ENCODE measurements at places on chromosomes 2 and 18. TPM values are rescaled to one million over a fixed set of nuclear protein-coding genes. Genes with fewer than 3 reads are reported as not detected.

DNA sequence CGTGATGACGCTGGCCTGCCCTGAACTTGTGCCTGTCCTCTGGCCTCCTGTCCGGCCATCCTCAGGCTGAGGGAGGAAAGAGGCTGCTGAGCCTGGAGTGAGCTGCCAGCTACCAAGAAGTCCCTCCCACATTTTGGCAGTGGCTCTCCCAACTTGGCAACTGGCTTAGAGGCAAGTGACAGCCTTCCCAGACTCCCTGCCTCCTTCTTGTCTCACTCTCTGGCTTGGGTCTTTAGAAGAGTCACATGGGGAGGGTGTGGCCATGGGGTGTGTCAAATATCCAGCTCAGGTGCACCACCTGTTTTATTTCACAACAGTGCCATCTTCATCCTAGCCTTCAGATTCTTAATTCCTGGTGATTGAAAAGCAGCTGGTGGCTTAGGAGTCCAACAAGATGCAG, 222.9 kb downstream of the PRKCE start:
- no peak for DNase-seq

The CACNB4 gene
- 6.0 TPM for total RNA-seq

DNA sequence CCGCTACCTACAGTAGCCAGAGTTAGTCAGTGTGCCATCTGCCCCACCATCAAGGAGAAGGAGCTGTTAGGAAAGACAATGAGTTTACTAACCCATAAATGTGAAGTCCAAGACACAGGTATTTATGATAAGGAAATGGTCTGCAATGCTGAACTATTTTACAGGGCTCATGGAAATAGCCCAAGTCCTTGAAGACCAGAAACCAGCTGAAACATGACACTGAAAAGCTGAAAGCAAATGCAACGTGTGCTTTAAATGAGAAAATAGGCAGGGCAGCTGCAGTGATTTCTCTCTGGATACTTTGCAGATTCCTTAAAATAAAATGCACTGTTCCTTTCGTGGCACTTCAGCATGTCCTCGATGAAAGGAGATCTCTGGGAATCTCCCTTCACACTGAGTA, 256.4 kb upstream of the TCF4 start:
- DNase-seq, result no peak

GRCh38 chr2:204545861-204546735, 823 bp downstream of the PARD3B start:
- DNase-seq, result peak; percentile 80

GRCh38 chr18:48792141-48792540, 158.6 kb downstream of the SMAD7 start:
- peak; percentile 42 for DNase-seq

The IL18RAP gene
- not detected for total RNA-seq

- no peak for DNase-seq
Measured at GRCh38 chr18:9106800-9107584, 4.5 kb downstream of the NDUFV2 start.

The SEH1L gene
- total RNA-seq, result 37.5 TPM

The GALR1 gene
- not detected for total RNA-seq

DNA sequence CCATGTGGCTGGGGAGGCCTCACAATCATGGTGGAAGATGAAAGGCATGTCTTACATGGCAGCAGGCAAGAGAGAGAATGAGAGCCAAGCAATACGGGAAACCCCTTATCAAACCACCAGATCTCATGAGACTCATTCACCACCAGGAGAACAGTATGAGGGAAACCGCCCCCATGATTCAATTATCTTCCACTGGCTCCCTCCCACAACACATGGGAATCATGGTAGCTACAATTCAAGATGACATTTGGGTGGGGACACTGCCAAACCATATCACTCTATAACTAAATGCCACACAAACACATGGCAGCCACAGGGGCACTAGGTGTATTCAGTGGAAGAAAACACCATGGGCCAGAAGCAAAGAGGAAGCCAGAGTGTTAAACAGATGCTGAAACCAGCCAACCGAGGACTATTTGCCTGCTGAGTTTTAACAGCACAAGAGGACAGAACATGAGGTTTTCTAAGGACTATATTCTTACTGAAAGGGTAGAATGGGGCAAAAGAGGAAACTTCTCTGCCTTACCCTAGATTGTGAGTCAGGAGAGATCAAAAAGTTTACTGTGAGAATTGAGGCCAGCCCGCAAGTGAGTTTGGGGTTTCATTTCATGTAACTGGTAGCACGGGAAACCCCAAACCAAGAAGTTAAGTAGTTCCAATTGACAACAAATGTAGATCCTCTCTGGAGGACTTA, 49.2 kb downstream of the SIGLEC15 start:
- DNase-seq, result no peak

- no peak for DNase-seq
Measured at GRCh38 chr18:61753373-61753772, 139.4 kb downstream of the RNF152 start.

GRCh38 chr18:74068296-74068695, 79.3 kb downstream of the FBXO15 start:
- DNase-seq, result no peak
